GOT3 (cell line): ENCODE measurements at places on chromosomes 11 and 22.

- no peak for DNase-seq
These were observed 1293.2 kb downstream of the BRD1 start for GRCh38 chr22:48534395-48534958.

GRCh38 chr22:46931414-46931813, 169.0 kb downstream of the TBC1D22A start:
- no peak for DNase-seq

DNA sequence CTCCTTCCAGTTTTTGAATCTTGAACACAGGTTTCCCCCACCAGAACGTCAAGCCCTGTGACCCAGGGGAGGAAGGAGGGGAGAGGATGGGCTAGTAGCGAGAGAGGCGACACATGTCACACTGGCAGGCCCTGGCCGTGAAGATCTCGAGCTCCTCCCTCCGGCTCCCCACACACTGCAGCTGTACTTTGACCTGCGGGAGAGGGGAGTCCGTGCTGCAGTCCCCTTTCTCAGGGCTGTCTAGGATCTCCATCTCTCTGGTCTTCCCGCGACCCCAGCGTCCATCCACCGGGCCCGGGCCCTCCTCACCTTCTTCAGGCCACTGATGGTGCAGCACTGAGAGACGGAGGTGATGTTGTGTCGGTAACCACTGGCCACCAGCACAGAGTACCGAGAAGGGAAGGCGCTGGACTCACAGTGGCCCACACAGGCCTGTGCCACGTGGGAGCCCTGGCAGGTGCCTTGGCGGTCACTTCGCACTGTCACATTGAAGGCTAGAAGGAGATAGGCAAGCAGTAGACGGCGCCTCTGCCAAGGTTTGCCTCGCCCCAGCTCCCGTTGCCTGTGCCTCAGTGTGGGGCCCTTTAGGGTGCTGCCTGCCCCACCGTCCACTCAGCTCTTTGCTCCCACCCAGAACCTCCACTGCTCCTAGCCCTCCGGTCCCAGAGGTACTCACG, 873 bp downstream of the GPHA2 start:
- no peak for DNase-seq

DNA sequence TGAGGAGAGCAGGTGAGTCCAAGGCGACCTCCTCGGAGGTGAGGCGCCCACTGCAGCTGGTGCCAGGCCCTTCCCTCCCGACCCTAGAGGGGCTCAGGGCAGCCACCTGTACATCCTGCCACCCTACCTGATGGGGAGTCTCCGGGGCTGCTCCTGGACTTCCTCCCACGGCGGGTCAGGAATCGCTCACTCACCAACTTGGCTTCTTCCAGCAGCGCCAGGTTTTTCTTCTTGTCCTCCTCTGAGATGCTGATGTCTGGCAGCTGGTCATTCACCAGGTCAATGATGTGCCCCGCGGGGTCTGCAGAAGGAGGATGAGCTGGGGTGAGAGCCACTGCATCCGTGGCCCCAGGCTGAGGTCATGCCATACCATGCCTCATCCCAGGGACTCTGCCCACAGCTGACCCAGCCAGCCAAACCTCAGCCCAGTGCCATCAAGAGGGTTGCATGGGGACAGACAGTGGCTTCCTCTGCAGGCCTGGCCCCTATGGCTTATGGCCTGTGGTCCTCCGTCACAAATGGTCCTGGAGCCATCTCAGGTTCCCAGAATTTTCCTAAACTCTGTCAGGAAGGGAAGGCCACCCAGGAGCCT, 61.0 kb upstream of the LYVE1 start:
- no peak for DNase-seq

GRCh38 chr11:133215596-133216230, 316.6 kb downstream of the OPCML start:
- no peak for DNase-seq
